IPS-NIHi11 (cell line): ENCODE measurements at places on chromosomes 1 and 21.
A peak's percentile ranks its signal among the peaks of the same experiment; 100 is the strongest.

- DNase-seq = peak; percentile 17
Measured at GRCh38 chr21:29074007-29074376, 544 bp upstream of the CCT8 start.

GRCh38 chr1:26321315-26322041 is 3.7 kb downstream of the CD52 start:
- peak; percentile 90 for DNase-seq

GRCh38 chr21:21366277-21366676 is 368.1 kb downstream of the NCAM2 start:
- DNase-seq = no peak

DNA sequence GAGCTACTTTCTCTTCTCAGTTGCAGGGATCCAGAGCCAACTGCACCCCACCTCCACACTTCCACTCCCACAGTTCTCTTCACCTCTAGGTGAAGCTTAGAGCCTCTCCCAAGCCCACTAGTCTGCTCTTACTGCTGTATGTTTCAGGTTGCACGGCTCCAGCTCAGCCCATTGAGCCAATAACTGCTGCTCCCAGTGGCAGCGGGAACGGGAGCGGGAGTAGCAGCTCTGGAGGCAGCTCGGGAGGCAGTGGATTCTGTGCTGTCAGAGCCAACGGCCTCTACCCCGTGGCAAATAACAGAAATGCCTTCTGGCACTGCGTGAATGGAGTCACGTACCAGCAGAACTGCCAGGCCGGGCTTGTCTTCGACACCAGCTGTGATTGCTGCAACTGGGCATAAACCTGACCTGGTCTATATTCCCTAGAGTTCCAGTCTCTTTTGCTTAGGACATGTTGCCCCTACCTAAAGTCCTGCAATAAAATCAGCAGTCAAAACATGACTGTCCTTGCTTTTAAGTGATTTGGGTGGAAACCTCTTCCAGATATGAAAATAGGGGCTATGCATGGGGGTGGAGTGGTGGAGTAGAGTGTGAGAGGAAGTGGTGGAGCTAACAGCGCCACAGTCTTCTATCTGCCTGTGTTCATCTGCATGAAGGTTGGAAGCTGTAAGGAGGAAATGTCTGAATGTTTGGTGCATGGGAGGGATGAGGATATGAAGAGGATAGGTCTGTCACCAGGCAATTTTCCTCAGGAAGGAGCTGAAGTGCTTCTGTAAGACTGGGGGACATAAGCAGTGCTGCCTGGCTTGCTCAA is 29.6 kb downstream of the CHIA start:
- DNase-seq = peak; percentile 33

GRCh38 chr1:192476802-192477298 is 98.7 kb upstream of the RGS1 start:
- DNase-seq = no peak

- DNase-seq = no peak
Measured at GRCh38 chr21:33902349-33902748, 13.3 kb downstream of the ATP5PO start.

DNA sequence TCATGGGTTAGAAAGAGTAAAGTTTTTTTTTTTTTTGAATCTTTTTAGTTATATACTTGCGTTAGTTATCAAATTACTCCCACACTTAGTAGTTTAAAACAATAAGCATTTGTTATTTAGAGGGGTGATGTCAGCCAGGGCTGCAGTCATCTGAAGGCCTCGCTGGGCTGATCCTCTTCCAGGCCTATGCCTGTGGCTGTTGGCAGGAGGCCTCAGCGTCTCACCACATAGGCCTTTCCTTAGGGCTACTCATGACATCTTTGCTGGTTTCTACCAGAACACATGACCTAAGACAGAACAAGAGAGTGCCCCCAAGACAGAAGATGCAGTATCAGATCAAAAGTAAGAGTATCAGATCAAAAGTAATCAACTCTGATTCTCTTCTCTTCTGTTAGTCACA is 167.4 kb downstream of the HHAT start:
- no peak for DNase-seq

DNA sequence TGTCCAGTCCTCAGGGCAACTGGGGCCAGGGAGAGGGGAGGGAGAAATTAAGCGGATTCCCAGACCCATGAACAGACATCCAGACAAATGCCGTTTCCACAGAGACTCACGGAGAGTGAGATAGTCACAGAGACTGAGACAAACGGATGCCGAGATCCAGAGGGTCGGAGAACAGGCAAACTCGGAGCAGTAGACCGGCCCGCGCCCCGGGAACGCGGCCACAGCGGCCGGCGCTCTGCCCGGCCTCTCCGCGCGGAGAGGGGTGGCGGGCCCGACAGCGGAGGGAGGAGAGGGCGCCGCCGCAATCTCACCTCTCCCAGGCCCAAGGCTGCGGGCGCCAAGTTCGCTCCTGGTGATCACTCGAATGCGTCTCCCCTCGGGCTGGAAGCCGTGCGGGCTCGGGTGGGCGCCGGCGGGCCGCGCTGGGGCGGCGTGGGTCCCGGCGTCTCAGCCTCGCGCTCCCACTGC is 831 bp upstream of the FOXD2 start:
- DNase-seq = no peak
